ENCODE measurements at places on chromosomes 2 and 18.

- no peak for DNase-seq
Observed at GRCh38 chr2:65742977-65743376, 310.6 kb upstream of the SPRED2 start.

DNA sequence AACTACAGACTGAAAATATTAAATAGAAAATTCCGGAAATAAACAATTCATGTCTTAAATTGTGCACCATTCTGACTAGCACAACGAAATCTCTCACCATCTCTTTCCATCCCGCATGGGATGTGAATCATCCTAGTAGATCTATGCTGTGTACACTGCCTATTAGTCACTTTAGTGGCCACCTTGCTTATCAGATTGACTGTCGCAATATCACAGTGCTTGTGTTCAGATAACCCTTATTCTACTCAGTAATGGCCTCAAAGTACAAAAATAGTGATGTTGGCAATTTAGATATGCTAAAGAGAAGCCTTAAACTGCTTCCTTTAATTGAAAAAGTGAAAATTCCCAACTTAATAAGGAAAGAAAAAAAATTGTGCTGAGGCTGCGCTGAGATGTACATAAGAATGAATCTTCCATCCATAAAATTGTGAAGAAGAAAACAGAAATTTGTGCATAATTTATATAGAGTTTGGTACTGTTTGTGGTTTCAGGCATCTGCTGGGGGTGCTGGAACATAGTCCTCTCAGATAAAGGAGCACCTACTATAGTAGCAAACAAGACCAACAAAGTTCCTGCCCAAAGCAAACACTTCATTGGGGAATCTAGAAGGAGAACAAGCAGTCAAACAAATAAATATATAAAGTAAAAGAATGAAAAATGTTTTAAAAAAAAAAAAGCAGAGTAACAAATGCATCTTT, 12.0 kb downstream of the PSMD1 start:
- no peak for DNase-seq

GRCh38 chr2:239171643-239172042, 229.2 kb downstream of the HDAC4 start:
- DNase-seq: no peak

GRCh38 chr18:59182673-59183072, 37.3 kb upstream of the GRP start:
- DNase-seq: no peak

DNA sequence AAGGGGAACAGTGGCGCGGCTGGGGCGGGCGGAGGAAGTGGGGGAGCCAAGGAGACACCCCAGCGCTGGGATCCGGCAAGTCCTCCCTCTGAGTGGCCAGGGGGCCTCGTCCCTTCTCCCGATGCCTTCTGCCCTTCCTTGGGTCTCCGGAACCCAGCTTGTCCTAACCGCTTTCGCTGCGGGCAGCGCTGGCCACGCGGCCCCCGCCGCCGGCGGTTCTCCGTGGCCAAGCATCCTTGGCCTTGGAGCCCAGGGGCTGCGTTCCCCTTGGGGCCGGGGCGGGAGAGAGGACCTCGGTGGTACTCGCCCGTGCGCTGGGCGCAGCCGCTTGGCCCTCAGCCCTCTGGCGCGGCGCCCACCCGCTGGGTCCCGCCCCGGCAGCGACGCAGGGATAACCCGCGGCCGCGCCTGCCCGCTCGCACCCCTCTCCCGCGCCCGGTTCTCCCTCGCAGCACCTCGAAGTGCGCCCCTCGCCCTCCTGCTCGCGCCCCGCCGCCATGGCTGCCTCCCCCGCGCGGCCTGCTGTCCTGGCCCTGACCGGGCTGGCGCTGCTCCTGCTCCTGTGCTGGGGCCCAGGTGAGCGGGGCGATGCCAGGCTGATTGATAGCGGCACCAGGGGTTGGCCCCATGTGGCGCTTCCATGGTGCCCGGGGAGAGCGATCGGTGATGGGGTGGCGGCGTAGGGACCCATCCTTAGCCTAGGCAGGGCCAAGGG, 128.7 kb downstream of the UXS1 start:
- DNase-seq: no peak

- DNase-seq: no peak
Observed at GRCh38 chr2:119011162-119011909, 69.3 kb downstream of the MARCO start.

DNA sequence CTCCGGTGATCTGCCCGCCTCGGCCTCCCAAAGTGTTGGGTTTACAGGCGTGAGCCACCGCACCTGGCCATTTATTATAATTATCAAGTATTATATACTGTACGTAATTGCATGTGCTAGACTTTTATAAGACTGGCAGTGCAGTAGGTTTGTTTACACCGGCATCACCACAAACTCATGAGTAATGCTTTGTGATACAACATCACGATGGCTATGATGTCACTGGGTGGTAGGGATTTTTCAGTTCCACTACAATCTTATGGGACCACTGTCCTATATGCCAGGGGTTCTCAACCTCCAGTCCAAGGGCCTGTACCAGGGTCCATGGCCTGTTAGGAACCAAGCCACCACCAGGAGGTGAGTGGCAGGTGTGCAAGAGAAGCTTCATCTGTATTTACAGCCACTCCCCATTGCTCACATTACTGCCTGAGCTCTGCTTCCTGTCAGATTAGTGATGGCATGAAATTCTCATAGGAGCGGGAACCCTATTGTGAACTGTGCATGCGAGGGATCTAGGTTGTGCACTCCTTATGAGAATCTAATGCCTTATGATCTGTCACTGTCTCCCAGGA, 9.4 kb downstream of the SCYGR4 start:
- DNase-seq: no peak

DNA sequence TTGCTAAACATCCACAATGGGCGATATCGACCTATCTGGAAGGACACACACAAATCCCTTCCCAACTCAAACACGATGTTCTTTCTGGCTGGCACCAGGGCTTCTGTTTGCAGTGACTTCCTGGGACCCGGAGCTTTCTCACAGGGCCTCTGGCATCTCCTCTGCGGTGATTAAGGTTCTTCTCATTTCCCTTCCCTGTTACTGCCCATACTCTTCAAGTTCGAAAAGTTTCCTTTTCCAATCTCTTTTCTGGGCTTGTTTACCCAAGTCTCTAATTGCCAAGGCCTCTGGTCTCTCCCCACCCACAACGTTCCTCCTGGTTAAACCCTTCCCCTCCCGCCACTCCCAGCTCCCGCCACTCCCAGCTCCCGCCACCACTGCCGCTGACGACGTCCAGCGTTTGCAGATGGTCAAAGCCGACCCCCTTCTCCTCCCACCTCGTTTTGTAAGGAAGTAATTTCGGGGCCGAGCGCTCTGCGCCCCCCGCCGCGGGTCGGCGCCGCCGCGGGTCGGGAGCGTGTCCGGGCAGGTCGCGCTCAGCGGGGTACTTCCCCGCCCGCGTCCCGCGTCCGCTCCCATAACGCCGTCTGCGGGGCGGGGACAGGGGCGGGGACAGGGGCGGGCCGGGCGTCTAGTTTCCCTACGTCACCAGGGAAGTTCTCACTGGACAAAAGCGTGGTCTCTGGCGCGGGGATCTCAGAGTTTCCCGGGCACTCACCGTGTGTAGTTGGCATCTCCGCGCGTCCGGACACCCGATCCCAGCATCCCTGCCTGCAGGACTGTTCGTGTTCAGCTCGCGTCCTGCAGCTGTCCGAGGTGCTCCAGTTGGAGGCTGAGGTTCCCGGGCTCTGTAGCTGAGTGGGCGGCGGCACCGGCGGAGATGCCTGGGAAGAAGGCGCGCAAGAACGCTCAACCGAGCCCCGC, at the start of gene PMAIP1:
TSS of gene PMAIP1 (plus strand) at position 699 of the 924 bp plus-strand sequence. CDS start at position 881, 182 bp downstream.
- peak; percentile 77 for DNase-seq

DNA sequence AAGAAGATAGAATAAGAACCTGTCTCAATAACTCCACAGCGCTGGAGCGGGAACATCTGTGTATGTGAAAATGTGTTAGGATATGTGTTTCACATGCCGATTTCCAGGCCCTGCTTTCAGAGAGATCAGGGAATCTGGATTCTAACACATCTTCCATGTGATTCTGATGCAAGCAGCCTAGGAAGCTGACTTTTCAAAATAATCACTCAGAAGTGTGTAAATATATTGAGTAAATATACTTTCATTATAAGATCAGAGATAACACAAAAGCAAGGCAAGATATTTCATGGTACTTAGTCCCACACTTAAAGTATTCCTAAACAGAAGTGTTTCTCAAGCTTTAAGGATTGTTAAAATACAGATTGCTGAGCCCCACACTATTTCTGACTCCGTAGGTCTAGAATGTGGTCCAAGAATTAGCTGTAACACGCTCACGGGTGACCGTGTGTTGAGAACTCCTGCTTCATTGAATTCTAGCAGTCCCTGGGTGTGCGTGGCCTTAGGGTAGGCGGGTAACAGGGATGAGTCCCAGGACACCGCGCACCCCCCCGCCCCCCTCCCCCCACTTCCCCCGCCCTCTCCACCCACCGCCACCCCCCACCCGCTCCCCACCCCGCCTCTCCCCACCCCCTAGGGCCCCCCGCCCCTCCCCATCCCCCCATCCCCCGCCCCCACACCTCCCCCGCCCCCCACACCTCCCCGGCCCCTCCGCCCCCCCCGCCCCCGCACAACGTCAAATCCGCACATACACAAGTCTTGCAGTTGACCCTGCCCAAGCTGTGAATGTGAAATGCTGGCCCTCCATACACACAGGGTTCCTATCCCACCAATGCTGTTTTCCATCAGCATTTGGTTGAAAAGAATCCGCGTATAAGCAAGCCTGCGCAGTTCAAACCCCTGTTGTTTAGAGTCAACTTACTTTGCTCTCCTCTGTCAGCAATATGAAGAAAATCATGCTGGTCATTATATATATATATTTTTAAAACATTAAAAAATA, 94.2 kb upstream of the SLC39A10 start:
- no peak for DNase-seq

DNA sequence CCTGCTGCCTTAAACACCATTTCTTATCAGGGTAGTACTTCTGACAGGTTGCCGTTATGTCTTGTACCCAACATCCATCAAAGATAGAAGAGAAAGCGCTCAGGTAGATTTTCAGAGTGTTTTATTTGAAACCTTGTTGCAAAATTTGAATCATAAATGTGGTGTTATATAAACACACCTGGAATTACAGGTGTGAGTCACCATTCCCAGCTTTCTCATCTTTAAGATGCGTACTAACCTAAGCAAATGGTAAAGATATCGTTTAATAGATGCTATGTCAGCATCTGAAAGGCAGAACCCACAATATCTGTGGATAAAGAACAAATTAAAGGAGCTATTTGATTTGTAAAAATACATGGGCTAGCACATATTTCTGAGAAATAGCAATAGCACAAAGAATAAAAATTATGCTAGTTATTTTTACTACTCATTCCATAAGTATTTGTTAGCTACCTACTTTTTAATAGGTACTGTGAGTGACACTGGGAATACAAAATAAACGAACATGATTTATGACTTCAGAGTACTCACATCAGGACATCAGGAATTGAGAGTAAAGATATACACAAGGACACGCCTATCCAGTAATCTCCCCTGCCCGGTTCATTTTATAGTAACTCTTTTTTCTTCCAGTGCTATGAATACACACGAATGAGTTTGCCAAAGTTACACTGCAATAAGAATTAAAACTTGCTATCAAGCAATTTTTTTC, 193.8 kb downstream of the RBM43 start:
- no peak for DNase-seq

DNA sequence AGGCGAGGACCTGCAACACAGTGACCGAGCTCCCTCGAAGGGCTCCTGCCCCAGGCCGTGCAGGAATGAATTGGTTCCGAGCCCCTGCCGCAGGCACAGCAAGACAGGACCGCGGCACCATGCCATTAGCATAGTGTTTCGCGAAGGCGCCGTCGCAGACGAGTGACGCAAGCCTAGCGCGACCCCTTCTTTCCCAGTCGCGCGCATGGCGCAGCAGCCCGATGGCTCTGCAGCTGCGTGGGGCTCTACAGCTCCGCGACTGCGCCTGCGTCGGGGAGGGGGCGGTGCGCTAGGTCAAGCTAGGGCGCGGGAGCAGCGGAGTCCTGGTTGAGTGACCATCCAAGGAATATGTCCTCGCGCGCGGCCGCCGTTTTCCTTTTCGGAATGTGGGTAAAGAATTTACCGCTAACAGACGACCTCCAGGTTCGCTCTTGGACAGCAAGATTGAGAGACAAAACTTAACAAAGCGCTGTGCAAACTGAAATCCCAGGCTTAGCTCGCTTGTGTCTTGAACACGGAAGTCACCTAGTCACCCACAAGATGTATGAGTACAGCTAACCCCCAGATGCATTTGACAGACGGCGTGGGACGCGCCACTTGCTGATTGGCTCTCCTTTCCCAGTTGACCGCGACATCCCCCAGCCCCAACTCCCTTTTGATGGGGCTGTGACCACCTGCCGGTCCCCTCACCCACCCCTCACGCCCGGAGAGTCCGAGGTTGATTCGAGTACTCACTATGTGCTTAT, at the start of gene TRMT61B:
TSS of gene TRMT61B (minus strand) at position 164 of the 746 bp plus-strand sequence. CDS start at position 132, 32 bp downstream.
- peak; percentile 92 for DNase-seq

Measured in T-helper 22 cell (primary cell).